Coronary artery (tissue), 2 donors: ENCODE measurements at places on chromosomes 2 and 18.

DNA sequence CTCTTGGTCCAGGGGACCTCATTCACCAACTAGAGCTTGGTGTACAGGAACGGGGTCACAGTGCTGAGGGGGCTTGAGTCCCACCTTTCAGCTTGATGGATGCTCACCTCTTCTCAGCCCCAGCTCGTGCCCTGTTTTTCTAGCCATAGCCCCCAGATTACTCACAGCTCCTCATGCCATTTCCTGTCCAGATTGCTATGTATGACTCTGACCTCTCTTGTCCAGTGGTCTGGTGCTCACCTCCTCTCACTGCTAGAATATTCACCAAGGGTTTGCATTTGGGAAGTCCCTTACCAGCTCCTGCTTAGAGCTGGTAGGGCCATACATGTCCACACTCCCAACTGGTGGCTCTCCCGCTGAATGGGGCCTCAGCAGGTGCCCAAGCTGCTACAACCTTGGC, 5.9 kb downstream of the LBX2 start:
- no peak for DNase-seq

- DNase-seq, result no peak
Observed at GRCh38 chr2:160114020-160114419, 51.6 kb upstream of the PLA2R1 start.

DNA sequence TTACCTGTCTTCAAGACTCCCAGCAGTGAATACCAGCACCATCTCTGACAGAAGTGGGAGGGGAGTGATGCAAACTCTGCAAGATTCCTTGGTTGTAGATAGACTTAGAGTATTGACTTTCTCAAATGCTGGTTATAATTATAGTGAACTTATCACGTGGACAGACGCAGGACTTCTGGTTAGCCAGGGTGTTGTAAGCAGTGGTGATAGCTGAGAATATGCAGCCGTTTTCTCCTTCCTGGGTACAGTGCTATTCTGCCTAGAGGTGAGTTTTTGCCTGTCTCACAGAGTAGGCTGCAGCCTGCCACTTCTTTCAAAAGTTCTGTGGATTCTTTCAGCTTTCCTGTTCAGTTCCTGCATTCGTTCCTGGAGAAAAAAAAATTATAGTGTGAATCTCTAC, 733 bp upstream of the CXCR2 start:
- no peak for DNase-seq

- DNase-seq, result no peak
Observed at GRCh38 chr2:16244966-16245320, 304.6 kb downstream of the MYCN start.

- no peak for DNase-seq
Observed at GRCh38 chr2:196987649-196988364, 61.3 kb upstream of the PGAP1 start.

DNA sequence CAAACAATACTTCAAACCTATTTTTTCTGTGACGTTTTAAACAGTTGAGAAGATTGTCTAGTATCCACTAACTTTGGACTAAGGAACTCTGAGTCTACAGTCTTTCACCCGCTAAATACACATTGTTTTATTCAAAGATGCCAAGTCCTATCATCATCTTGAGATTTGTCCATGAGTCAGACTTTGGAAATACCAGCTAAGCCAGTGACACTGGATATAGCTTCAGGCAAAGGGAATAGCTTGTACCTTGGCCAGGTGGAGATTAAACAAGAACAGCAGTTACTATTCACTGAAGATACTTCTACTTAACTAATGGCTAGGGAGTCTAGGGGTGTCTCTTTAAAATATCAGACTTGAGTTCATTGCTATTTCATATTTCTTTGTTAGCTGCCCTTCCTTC, 137.5 kb downstream of the COMMD1 start:
- DNase-seq, result no peak

DNA sequence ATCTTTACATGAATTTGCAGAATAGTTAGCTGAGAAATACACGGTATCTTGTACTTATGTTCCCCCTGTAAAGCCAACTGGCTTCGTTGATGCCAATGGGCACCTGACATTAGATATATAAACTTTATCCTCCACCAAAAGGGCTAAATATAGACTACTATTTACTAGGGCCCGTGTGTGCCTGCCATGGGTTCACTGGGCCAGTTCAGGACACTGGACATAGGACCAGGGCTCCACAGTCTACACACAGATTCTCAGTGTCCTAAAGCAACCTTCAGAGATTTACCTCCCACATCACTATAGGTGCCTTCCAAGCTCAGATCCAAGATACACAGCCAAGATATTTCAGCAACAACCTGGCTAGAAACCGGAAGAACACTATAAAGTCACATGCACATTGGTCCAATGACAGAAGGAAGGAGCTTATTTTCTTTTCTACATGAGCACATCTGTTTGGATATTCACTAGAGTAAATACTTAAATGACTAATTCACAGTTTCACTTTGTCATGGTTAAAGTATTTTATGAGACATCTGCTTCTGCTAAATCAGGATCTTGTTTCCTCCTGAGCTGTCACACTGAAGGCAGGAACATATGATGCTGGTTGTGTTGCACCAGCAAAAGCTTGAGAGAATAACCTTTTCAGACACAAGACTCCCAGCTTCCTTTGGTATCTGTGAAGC, 95.1 kb downstream of the MYO5B start:
- no peak for DNase-seq

- DNase-seq, result no peak
Observed at GRCh38 chr18:54952026-54952425, 7.2 kb downstream of the CCDC68 start.
